HFF-Myc (cell line): ENCODE measurements at places on chromosomes 4 and X.

GRCh38 chr4:4990329-4990728 lies 28.9 kb downstream of the CYTL1 start:
- DNase-seq = no peak

- DNase-seq = no peak
Observed at GRCh38 chr4:54433686-54434085, 204.6 kb downstream of the PDGFRA start.

- no peak for DNase-seq
Observed at GRCh38 chr4:77818602-77819403, at the start of gene CNOT6L. Gene CNOT6L, minus strand, starts transcription at chr4:77819368. Its CDS starts 60 bp downstream, at chr4:77819308.

- no peak for DNase-seq
Observed at GRCh38 chrX:2609431-2610238, 81.5 kb upstream of the CD99 start.

DNA sequence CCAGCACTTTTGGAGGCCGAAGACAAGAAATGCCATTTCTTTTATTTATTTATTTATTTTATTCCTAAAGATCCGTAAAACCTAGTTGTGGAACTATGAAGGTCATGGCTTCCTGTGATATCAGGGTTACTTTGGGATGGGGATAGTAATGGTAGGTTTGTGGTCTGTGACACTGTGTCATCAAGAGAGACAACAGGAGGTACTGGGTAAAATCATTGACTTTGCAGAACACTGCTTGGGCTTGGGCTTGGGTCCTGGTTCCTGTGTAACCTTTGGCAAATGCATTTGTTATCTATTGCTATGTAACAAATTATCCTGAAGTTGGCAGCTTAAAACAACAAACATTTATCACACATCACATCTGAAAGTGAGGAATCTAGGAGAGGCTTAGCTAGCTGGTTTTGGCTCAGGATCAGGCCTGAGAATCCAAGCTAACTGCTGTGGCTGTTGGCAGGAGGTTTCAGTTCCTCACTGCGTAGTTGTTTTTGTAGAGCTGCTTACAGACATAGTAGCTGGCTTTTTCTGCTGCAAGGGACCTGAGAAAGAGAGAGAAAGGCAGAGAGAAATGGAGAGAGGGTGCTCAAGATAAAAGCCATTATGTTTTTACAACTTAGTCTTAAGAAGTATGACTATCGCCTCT lies 576.4 kb upstream of the SLIT2 start:
- no peak for DNase-seq

- no peak for DNase-seq
Observed at GRCh38 chr4:65416891-65417290, 253.4 kb downstream of the EPHA5 start.

DNA sequence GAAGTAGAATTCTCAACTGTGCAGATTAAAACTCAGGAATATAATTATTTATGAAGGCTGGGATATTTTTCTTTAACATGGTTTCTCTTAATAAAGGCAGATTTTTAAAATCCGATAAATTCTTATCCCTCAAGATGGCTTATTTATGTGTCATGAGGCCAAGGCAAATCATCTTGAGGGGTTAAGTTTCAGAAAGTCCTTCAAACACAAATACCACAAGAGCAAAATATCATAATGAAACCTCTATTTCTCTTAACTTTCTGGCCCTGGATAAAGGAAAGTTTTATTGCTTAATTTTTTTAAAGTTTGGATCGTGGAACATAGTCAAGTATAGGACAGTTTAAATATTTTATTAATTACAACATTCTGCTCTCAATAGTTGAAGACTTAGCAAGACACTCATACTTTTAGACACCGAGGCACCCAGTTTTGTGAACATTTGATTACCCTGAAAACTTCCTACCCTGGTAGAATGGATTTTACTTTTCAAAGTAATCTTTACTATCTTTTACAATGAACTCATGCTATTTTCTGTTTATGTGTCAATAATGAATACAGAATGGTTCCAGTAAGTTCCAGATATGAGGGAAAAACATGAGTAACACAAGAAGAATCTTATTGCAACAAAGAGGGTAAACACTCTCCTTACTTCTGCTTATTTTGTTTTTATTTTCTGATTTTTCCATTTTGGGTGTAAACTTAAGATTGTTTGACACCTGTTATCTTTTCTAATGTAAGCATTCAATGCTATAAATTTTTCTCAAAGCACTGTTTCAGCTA lies 200.7 kb upstream of the IL15 start:
- DNase-seq = no peak
